Esophagus mucosa (tissue), 1 donor: ENCODE measurements at places on chromosomes 3 and 15.

- ATAC-seq: no peak
Observed at GRCh38 chr3:9412293-9412692, 14.9 kb downstream of the SETD5 start.

DNA sequence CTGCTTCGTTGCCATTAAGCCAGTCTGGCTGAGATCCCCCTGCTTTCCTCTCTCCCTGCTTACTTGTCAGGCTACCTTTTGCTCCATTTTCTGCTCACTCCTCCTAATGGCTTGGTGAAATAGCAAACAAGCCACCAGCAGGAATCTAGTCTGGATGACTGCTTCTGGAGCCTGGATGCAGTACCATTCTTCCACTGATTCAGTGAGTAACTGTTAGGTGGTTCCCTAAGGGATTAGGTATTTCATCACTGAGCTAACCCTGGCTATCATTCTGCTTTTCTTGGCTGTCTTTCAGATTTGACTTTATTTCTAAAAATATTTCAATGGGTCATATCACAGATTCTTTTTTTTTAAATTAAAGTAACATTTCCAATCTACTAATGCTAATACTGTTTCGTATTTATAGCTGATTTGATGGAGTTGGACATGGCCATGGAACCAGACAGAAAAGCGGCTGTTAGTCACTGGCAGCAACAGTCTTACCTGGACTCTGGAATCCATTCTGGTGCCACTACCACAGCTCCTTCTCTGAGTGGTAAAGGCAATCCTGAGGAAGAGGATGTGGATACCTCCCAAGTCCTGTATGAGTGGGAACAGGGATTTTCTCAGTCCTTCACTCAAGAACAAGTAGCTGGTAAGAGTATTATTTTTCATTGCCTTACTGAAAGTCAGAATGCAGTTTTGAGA lies 25.0 kb downstream of the CTNNB1 start:
- ATAC-seq: peak; percentile 77

- ATAC-seq: no peak
Observed at GRCh38 chr3:194727435-194728128, 41.9 kb downstream of the FAM43A start.

GRCh38 chr15:75761446-75762356 lies 49.1 kb upstream of the CSPG4 start:
- ATAC-seq: no peak

- ATAC-seq: peak; percentile 65
Observed at GRCh38 chr3:115814778-115815380, 191.6 kb downstream of the GAP43 start.

DNA sequence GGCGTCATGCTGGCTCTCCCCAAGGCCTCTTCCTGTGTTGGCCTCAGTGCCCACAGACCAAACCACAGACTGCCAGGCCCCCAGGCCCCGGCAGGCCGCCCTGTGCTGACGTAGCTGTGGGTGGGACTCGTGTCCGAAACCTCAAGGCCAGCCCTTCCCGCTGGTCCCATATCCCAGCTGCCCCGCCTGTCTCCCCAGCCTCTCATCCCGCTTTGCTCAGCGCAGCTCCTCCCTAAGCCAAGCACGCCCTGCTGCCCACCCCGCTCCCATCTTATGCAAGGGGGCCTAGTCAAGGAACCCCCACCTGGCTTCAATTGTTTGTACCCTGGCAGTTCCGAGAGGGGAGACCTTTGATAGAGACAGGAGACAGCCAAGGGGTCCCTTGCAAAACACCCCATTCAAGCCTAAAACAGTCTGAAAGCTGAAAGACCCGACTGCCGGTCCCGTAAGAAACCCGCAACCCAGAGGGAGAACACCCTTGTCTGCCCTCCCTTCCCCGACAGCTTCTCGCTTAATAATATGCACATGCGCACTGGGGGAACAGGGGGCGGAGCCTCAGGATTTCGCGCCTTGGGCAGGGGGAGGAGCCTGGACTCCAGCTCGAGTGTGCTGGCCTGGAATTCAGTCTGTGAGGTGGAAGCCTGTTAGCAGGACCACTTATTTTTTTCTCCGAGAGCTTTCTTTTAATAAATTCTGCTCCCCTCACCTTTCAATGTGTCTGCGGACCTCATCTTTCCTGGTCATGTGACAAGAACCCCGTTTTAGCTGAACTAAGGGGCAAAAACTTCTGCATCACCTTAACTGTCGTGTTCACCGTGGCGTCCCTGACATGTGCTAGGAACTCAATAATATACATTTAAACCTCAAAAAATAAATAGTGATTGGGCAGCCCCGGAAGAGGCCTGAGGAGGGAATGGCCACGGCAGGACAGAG lies 17.2 kb downstream of the TNFAIP8L3 start:
- ATAC-seq: peak; percentile 36

- peak; percentile 85 for ATAC-seq
Observed at GRCh38 chr3:142904639-142905436, 16.0 kb upstream of the PCOLCE2 start.

DNA sequence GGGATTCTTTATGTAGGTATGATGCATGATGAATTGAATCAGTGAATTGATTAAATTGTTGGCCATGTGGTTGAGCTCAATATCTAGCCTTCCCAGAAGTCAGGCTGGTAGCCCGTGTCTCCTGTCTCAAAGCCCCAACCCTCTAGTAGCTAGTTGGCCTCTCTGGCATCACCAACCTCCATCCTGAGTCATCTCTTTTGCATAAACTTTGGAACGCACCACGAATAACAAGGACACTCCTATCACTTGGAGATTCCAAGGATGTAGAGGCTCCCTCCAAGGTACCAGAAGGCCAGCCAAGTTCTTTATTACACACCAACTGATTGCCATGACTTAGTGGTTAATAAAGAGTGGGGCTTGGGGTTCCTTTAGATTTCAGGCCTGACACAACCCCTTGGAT lies 148.4 kb downstream of the APBA2 start:
- no peak for ATAC-seq

GRCh38 chr3:177615015-177615414 lies 417.7 kb upstream of the TBL1XR1 start:
- ATAC-seq: peak; percentile 85

DNA sequence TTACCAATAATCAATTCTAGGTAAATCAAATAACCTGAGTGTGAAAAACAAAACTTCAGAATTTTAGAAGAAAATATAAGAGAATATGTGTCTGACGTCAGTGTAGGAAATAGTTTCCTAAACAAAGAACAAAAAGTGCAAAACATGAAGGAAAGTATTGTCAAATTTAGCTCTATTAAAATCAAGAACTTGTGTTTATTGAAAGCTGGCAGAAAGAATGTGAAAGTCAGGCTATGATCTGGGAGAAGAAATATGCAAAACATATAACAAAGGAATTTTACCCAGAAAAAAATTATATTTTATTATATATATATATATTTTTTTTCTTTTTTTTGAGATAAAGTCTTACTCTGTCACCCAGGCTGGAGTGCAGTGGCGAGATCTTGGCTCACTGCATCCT lies 129.1 kb upstream of the ANKRD28 start:
- no peak for ATAC-seq

- no peak for ATAC-seq
Observed at GRCh38 chr3:126549861-126550487, 8.8 kb downstream of the C3orf22 start.

GRCh38 chr3:53800041-53800906 lies 45.9 kb downstream of the CHDH start:
- ATAC-seq: peak; percentile 90

GRCh38 chr3:136209921-136210320 lies 13.8 kb upstream of the MSL2 start:
- ATAC-seq: no peak

DNA sequence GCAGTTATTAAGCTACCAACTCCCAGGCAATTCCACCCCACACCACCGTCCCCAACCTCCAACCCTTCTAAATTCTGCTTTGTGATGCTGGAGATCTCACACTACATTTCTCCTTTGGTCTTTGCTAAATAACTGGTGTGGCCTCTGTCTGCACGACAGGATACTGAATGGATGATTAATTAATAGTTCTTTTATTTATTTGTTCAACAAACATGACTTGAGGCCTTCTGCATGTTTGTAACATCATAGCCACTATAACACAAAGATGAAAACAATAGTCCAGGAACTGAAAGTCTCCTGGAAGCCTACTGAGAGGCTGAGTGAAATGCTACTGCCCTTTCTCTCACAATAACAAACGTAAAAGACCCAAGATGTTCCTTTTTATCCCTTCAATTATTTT lies 609.5 kb upstream of the UBE2E2 start:
- no peak for ATAC-seq

DNA sequence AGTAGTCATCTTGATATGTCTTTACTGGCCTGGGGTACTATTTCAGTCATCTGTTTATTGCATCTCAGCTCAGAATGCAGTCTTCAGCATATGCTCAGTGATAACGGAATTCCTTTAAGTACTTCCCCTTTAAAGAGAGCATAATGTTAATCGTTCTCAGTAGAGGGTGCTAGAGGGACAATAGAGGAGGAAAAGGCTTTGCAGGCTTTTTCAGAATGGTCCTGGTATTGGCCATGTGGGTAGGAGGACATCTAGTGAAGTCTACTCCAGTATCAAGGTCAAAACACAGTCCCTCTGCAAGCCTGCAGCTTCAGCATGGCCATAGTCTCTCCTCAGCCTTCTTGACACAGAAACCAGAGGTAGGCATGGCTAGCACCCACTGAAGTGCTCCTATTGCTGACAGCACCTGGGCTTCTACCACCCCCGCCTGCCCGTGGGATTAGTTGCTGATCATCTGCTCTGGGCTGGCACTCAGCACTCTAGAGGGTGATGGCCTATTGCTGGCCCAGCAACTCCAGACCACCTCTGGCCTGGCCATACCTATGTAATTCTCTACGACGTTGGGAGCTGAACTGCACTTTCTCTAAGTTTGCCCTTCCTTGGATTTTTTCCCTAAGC lies 65.4 kb downstream of the KCNH8 start:
- no peak for ATAC-seq

DNA sequence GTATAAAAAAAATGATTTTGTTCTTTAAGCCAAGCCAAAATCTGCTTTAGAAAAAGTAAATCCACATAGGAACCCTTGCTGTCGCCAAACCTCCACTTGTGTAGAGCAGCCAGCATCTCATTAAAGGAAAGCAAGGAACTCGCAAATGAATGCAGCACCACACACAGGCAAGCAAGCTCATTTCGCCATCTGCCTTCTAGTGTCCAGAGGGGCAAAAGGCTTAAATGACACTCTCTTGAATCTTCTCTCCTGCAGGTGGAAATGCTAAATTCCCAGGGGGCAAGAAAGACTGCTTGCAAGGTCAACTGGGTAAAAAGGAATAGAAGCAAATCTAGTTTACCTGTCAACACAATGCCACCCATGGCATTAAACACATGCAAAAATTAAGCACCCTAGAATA lies 2.4 kb downstream of the MB21D2 start:
- ATAC-seq: no peak

DNA sequence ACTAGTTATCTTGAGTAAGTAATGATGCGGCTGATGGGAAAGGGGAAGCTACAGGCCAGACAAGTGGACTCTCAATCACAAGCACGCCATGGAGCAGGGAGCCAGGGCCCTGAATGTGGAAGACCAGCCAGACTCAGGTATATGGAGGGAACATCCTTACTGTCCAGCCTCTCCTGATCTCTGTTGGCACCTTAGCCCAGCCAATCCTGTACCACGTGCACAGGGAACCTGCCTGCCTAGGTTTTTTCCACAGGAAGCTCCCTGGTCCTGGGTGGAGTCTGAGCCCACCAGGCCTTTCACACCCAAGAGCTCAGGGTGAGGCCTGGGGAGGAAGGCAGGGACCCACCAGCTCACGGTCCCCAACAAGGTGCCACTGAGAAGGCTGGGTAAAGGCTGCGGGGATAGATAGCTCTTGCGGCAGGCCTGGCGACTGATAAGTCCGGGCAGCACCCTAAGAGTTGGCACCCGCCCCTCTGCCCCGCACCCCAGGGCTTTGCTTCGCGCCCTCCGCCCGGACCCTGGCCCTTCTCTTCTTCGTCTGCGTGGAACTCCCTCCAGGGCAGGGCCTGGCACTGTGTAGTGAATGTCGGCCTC lies 933 bp upstream of the APEH start:
- peak; percentile 1 for ATAC-seq

DNA sequence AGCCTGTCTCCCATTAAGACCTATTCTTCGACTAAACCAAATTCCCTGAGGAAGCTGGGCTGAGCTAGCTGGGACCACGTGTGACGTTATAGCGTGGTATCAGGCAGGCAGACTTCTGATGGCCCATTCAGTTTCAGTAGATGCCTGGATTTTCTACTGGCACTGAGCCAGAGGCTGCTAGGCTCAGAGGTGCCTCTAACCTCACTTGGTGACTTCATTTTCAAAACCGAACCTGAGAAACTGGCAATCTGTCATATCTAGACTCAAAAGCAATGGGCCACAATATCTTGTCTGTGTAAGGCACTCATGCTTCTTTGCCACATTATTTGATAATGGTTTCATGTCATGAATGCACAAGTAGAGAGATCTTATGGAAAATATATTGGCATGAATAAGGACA lies 352.1 kb upstream of the AZI2 start:
- no peak for ATAC-seq
